ENCODE measurements at places on chromosomes 1 and 21. TPM values are rescaled to one million over a fixed set of nuclear protein-coding genes. Genes with fewer than 3 reads are reported as not detected.

The MAP3K21 gene
- total RNA-seq: 0.18 TPM

The THEM5 gene
- not detected for total RNA-seq

The KCNN3 gene
- total RNA-seq: not detected

The GBP7 gene
- total RNA-seq: not detected

The STUM gene
- total RNA-seq: not detected

The CLDN19 gene
- not detected for total RNA-seq

The PROK1 gene
- not detected for total RNA-seq

The AMIGO1 gene
- total RNA-seq: 1.6 TPM

The ZBTB8B gene
- total RNA-seq: not detected

The CELA2A gene
- total RNA-seq: not detected

The ATP1A2 gene
- total RNA-seq: under 0.01 TPM

The ZNF687 gene
- total RNA-seq: 5.7 TPM

The MPZL1 gene
- total RNA-seq: 81.7 TPM

The SPSB1 gene
- 16.7 TPM for total RNA-seq

The FYB2 gene
- total RNA-seq: not detected

The FAM229A gene
- 0.36 TPM for total RNA-seq

The RAP1A gene
- total RNA-seq: 18.1 TPM

The SLC5A9 gene
- total RNA-seq: not detected

The ARHGEF2 gene
- 81.4 TPM for total RNA-seq

The KRTAP19-1 gene
- not detected for total RNA-seq

The RBM15 gene
- total RNA-seq: 31.7 TPM

The FGR gene
- not detected for total RNA-seq

The RSPH1 gene
- not detected for total RNA-seq

The CD34 gene
- total RNA-seq: not detected

The RGS5 gene
- 40.0 TPM for total RNA-seq

The SDC3 gene
- 13.1 TPM for total RNA-seq

The UBE2U gene
- total RNA-seq: not detected

The PGLYRP3 gene
- total RNA-seq: not detected

The PTPN14 gene
- total RNA-seq: 42.8 TPM

The LAMC1 gene
- total RNA-seq: 394 TPM

The SSX2IP gene
- 13.4 TPM for total RNA-seq

The SLC45A1 gene
- 0.83 TPM for total RNA-seq

The WNT9A gene
- 0.18 TPM for total RNA-seq

The GJC2 gene
- 1.1 TPM for total RNA-seq

The EPS15 gene
- 47.5 TPM for total RNA-seq

The SAMD13 gene
- total RNA-seq: 0.56 TPM

The ANGPTL3 gene
- total RNA-seq: not detected

The MLLT11 gene
- 5.3 TPM for total RNA-seq

The CNST gene
- 25.5 TPM for total RNA-seq

The CFAP141 gene
- total RNA-seq: not detected

The LRRC71 gene
- total RNA-seq: not detected

The PIGV gene
- total RNA-seq: 8.6 TPM

The RNU1-1 gene
- total RNA-seq: under 0.01 TPM

The GPR137B gene
- 4.5 TPM for total RNA-seq

The TRIM46 gene
- total RNA-seq: 2.5 TPM

The PLA2G2A gene
- total RNA-seq: not detected

The B3GALT5 gene
- 0.18 TPM for total RNA-seq

Data from IMR-90 (cell line).